ENCODE measurements at places on chromosomes 3 and 15.

DNA sequence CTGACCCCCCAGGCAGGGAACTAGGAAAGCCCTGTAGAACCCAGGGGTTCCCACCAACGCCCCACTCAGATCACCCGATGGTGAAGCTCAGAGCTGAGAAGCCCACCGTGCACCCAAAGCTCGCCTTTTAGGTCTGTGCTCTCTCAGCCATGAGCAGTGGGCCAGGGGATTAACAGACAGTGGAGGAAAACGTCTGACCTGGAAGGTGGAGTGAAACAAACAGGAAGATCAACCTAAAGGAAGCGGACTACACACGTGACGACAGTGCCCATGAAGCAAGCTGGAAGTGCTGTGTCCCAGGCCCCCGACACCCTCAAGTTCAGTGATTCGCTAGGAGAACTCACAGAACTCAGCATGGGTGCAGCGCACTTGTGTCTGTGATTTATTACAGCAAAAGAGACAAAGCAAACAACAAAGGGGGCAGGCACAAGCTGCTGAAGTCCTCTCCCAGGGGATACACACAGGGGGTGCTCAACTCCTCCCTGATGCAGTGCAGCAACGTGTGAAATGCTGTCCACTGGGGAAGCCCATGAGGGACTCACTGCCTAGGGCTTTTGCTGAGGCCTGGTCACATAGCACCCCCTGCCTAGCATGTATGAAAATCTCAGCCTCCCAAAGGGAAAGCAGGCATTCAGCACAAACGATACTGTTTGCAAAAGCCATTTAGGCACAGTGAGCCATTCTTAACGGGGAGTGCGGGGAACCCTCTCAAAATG is 43.5 kb downstream of the CFAP92 start:
- DNase-seq = peak; percentile 22

GRCh38 chr3:139460076-139460475 is 16.2 kb downstream of the RBP2 start:
- DNase-seq = no peak

DNA sequence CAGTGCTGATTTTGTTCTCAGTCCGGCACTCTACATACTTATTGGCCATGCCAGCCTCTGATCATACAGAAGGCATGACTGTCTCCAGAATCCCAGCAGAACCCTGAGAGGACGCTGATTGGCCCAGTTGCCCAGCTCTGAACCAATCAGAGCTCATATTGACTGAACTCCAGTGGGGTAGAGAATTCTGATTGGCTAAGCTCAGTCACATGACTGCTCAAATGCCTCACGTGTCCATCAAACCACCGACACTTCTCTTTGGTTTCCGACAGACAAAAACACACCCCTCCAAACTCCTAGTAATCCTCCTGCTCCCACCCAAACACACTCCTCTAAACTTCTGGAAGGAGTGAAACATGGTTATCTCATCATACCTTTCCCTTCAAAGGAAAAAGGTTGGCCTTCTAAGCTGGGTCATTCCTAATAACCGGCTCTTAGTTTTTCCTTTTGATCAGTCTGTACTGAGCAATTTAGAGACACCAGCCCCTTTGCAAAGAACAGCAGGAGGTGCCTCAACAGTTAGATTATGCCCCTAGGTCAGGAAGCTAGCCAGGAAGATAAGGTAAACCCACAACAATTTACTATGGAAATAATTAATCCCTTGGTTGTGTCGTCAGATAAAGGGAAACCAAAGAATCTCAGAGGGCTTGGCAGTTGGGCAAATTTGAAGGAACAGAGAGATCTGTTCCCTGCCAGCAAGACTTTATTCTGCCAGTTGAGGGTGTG is 187.8 kb downstream of the TLE3 start:
- no peak for DNase-seq

- DNase-seq = peak; percentile 46
These were observed 384.1 kb downstream of the PLOD2 start for GRCh38 chr3:145776782-145777408.

DNA sequence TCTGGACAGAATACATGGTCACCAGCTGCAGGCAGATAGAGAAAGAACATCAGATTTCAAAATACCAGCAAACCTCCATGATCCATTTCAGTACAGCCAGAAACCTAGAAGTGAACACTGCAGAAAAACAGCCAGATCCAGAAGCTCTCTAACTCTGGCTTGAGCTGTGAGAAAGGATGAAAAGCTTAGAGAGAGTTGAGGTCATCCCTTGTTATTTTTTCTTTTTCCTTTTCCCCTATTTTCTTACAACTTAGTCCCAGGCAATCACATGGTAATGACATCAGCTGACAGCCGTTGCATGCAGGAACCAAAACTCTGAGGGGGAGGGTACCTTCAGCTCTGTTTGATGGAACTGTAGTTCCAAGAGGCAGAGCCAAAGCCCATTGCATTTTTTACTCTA is 113.2 kb downstream of the TCF12 start:
- peak; percentile 3 for DNase-seq
